ENCODE measurements at places on chromosomes 1 and 21. TPM values are rescaled to one million over a fixed set of nuclear protein-coding genes. Genes with fewer than 3 reads are reported as not detected.

- no peak for ATAC-seq
- H3K4me3 ChIP-seq: no peak overlapping the region
- no peaks in the 10 kb centered on the region for H3K36me3 ChIP-seq
- H3K4me1 ChIP-seq: no peaks in the 10 kb centered on the region
- no peak overlapping the region for H3K27ac ChIP-seq
- no peaks in the 10 kb centered on the region for H3K27me3 ChIP-seq
These were observed 87.7 kb upstream of the GADD45A start for GRCh38 chr1:67597336-67597735.

DNA sequence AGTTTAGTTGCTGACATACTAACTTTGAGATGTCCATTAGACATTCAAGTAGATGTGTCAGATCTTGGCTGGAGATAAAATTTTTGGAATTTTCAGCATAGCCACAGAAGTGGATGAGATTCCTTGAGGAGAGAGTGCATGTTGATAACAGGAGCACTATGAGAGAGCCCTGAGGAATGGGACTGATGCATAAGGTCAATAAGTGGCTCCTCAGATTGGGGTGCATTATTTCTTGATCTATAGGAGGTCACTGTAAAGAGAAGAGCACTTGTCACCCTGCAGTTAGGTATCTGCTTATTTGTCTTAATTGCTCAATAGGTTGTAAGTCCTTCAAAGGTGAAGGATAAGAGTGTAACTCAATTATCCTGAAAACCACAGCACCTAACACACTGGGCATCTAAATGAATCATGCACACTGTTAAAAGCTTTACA, 52.0 kb upstream of the TACSTD2 start:
- no peak overlapping the region for H3K4me3 ChIP-seq
- no peak overlapping the region for H3K27ac ChIP-seq
- no peaks in the 10 kb centered on the region for H3K4me1 ChIP-seq
- no peaks in the 10 kb centered on the region for H3K36me3 ChIP-seq

DNA sequence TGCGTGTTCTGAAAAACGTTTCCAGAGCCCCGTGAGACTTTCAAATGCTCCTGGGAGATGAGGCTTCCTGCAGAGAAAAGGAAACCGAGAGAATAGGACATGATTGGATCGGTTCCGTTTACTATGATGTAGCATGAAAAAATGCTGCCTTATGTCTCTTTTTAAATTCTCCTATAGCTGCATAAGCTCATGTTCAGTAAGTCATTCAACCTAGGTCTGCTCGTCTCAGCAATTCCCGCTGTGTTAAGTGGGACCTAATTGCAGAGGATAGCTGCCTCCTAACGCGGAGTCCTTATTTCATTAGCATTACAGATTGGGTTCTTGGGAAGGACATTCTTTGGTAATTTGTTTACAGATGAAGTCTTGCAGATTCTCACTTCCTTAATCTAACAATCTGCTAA, 165.3 kb downstream of the GALNT2 start:
- H3K27me3 ChIP-seq: no peaks in the 10 kb centered on the region
- H3K27ac ChIP-seq: no peak overlapping the region
- no peak overlapping the region for H3K4me3 ChIP-seq
- ATAC-seq: no peak

DNA sequence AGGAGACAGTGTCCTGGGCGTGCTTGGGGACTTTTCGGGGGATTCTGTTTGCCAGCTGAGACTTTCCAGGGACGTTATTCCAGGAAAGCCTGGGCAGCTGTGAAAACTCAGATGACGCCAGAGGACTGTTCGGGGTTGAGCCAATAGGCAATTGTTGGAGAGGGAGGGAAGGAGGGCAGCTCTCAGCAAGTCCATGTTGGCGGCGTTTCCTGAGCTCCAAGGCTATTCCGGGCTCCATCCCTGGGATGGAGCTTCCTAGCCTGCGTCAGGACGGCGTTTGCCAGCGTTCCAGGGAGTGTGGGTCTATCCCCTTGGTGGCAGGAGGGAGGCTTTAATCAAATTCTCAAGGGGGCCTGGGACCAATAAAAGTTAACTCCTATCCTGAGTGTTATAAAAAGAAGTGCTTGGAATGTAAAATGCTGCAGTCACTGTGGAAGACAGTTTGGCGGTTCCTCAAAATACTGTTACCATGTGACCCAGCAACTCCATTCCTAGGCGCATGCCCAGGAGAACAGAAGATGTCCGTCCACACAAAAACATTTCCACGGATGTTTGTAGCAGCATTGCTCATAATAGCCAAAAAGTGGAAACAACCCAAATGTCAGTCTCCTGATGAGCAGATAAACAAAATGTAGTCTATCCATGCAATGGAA, 15.2 kb downstream of the SLC27A3 start:
- peak; percentile 92 for ATAC-seq
- peak overlapping the region; percentile 45 for H3K4me3 ChIP-seq
- peaks cover 4% of the 10 kb centered on the region for H3K4me1 ChIP-seq
- H3K36me3 ChIP-seq: no peaks in the 10 kb centered on the region

DNA sequence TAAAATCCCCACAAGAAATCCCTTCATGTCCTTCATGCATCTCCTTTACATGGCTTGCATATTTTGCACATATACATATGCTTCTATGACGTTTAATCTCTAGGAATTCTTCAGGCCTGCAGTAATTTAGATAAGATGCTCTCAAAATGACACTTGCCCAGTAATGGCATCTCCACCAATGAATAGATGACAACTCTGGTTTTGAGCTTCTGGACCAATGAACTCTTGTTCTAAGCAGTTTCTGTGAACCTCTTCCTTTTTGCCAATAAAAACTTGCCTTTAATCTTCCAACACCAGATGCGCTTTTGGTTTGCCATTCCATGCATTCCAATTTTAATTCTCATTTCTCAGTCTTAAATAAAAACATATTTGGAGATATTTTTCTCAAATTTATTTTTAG, 189.8 kb upstream of the OLFM3 start:
- no peaks in the 10 kb centered on the region for H3K27me3 ChIP-seq
- no peaks in the 10 kb centered on the region for H3K4me1 ChIP-seq
- no peak for ATAC-seq
- no peak overlapping the region for H3K4me3 ChIP-seq

DNA sequence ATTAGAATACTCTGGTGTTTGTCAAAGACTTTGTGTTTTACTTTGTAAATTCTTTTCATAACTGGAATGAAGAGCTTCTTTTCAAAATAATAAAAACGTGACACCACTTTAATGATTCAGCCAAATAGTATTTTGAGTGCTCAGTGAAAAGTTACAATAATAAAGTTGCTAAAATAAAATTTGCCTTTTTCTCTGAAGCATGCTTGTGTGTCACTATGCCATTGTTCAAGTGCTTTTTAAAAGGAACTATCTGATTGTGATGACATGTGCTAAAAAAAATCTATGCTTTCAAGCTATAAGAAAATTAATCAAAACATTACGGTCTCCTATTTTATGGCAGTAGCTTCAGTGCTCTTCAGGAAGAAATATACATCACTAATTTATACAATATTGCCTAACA, 1290.5 kb upstream of the B3GALT2 start:
- H3K4me1 ChIP-seq: no peaks in the 10 kb centered on the region
- no peaks in the 10 kb centered on the region for H3K27me3 ChIP-seq
- H3K27ac ChIP-seq: no peak overlapping the region
- no peak overlapping the region for H3K4me3 ChIP-seq
- no peak for ATAC-seq

DNA sequence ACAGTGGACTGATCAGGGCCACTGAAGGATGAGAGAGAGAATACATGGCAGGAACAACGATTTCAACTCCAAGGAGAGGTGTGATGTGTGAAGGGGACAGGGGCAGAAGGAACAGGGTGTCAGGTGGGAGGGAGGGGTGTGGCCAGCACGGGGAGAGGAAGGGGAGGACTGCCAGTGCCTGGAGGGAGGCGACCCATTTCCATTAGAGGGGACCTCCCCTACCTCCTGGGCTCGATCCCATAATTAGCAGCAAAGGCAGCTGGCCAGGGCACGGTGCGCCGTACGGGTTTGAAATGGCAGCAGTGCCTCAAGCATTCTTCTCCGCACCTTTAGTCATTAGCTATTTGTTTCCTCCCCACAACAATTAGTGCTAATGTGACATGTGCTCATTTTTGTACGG, 22.7 kb downstream of the CRYAA start:
- no peak overlapping the region for H3K4me3 ChIP-seq
- H3K36me3 ChIP-seq: no peaks in the 10 kb centered on the region
- peaks cover 38% of the 10 kb centered on the region for H3K27me3 ChIP-seq
- ATAC-seq: no peak
- peaks cover 17% of the 10 kb centered on the region for H3K4me1 ChIP-seq

GRCh38 chr1:118075116-118075515, 109.9 kb downstream of the SPAG17 start:
- no peak for ATAC-seq
- H3K36me3 ChIP-seq: no peaks in the 10 kb centered on the region
- no peak overlapping the region for H3K27ac ChIP-seq
- no peaks in the 10 kb centered on the region for H3K4me1 ChIP-seq

- H3K27ac ChIP-seq: peak overlapping the region; percentile 96
- no peaks in the 10 kb centered on the region for H3K27me3 ChIP-seq
- peak overlapping the region; percentile 57 for H3K4me3 ChIP-seq
These were observed 8.3 kb upstream of the ZNF669 start for GRCh38 chr1:247112479-247112781.

GRCh38 chr21:41581592-41582228, 73.8 kb upstream of the TMPRSS2 start:
- peaks cover 30% of the 10 kb centered on the region for H3K27me3 ChIP-seq
- no peaks in the 10 kb centered on the region for H3K4me1 ChIP-seq
- no peak for ATAC-seq
- no peak overlapping the region for H3K4me3 ChIP-seq

- peak overlapping the region; percentile 19 for H3K27ac ChIP-seq
- H3K27me3 ChIP-seq: no peaks in the 10 kb centered on the region
- H3K4me1 ChIP-seq: no peaks in the 10 kb centered on the region
- H3K36me3 ChIP-seq: peaks cover 6% of the 10 kb centered on the region
These were observed 53.9 kb downstream of the CASQ2 start for GRCh38 chr1:115714572-115715141.

DNA sequence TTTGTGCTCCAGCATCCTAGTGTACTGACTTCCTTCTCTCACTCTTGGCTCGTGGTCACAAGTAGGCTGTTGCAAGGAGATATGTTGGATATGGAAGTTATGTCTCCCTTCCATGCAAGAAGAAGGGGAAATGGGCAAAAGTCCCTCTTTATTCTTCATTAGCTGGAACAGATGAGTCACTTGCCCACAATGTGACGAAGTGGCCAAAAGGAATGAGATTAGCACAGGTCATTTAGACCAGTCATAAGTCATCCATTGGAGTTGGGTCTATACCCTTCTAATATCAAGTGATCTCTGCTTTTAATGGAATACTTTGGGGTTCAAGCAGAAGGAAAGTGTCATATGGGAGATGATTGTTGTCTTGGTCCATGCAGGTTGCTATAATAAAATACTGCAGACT, 91.2 kb upstream of the NGF start:
- H3K36me3 ChIP-seq: no peaks in the 10 kb centered on the region
- H3K27ac ChIP-seq: no peak overlapping the region
- ATAC-seq: no peak
- H3K27me3 ChIP-seq: no peaks in the 10 kb centered on the region
- H3K4me1 ChIP-seq: no peaks in the 10 kb centered on the region

CSDE1 gene
- total RNA-seq: 1,932 TPM

IGSF21 gene
- 1.5 TPM for total RNA-seq

MEGF6 gene
- total RNA-seq: 9.8 TPM

RUNX3 gene
- total RNA-seq: 0.77 TPM

EEIG2 gene
- 11.6 TPM for total RNA-seq

FAM167B gene
- 2.6 TPM for total RNA-seq

IQGAP3 gene
- not detected for total RNA-seq
